ENCODE measurements at places on chromosomes 3 and 15.

GRCh38 chr3:62094461-62094860 is 278.9 kb downstream of the FEZF2 start:
- no peak for DNase-seq

GRCh38 chr3:159898147-159898546 is 90.5 kb upstream of the IL12A start:
- DNase-seq: no peak

GRCh38 chr15:52082197-52083036 is 30.2 kb downstream of the BCL2L10 start:
- DNase-seq: no peak

- DNase-seq: no peak
These were observed 27.2 kb upstream of the ABHD17C start for GRCh38 chr15:80667936-80668335.

DNA sequence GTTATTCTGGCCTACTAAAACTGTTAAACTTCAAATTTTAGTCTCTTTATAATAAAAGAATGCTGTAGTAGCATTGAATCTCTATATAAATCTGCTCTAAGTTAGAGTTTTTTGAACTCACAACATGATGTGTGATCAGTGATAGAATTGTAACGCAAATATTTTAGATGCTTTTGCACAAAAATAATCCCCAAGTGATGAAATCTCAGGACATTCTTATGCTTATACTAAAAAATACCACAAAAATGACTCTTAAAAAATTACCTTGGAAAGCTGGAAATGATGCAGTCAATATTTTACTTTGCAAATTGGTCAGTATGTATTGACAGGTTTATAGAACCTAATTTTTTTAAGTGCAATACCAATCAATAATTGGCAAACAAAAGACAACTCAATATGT is 375.3 kb downstream of the TBC1D5 start:
- DNase-seq: no peak

DNA sequence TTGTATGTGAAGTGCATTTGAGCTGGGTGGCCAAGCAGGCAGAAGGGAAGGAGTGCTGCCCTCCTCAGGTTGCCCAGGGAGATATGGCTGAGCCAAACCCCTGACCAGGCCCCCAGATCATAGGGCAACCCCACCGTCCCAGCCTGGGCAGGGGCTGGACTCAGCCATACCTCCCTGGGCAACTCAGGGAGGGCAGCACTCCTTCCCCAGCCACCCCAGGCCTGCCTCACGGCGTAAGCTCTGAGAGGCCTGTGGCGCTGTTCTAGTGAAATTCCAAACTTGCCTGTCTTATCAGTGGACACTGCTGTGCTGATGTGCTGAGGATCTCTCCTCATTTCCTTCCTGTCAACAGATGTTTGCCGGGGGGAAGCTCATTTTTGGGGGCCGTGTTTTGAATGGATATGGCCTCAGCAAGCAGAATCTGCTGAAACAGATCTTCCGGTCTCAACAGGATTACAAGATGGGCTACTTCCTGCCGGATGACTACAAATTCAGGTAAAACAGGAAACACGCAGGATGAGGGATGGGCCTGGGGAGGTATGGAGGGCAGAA is 57.6 kb upstream of the FGD5 start:
- no peak for DNase-seq

DNA sequence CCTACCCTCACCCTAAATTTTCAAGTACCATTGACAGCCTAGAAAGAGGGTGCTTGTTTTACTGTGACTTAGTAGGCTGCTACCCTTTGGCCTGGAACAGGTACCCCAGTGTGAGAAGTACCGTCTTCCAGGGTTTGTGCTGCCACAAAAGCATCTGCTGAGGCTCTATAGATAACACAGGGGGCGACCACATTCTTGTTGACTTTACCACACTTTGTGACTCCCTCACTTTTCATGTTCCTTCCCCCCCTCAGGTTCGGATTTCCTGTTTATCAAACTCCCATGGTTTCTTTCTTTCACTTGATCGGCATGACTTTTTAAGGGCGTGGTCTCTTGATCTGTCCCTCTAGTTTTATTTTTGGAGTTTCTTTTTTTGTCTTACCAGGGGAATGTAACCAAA is 23.5 kb downstream of the EXOG start:
- no peak for DNase-seq

GRCh38 chr3:58072052-58072762 is 64.0 kb downstream of the FLNB start:
- no peak for DNase-seq

DNA sequence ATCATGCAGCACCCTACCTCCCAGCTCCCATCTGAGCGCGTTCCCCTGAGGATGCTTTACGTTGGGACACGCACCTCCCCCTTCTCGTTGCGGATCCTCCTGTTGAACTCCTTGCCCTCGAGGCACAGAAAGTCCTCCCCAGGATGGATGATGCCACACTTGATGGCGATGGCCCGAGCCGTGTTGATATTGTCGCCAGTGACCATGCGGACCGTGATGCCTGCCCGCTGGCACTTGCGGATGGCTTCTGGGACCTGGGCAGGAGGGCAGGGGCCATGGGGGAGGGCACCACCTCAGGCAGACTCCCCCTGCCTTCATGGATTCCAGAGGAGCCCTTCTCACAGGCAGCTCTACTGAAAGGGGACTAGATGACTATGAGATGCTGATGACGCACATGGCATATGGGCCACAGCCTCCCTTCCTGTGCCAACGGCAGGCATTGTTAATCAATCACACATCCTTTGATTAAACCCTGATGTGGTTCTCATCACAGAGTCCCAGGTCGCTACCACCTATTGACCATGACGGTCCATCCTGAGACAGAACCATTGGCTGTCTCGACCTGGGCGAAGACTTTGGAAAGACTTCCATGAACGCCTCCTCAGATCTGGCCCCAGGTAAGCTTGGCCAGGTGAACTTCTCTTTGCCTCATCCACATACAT is 29.5 kb upstream of the SEC13 start:
- no peak for DNase-seq

DNA sequence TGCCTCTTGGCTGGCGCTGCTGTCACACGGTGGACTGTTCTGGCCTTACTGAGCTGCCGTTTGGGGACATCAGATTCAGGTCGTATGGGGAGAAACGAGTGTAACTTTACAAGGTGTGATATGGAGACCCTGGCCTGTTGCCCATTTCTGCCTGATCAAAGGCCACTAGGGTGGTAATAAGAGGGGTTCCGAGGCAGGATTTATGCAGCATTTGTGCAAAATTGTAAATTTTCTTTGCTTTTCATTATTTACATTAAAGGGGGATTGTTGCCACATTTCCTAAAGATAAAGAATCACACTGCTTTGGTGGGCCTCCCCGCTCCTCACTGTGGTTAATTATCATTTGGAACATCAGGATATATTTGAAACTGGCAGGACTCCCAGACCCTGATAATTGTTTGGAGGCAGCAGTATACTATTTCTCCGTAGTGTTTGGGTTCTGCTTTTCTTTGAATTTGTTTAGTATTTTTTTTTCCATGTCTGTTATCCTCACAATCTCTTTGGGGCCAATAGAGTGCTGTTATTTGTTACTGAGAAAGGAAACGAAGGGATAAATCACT is 891 bp downstream of the NXPE3 start:
- no peak for DNase-seq

DNA sequence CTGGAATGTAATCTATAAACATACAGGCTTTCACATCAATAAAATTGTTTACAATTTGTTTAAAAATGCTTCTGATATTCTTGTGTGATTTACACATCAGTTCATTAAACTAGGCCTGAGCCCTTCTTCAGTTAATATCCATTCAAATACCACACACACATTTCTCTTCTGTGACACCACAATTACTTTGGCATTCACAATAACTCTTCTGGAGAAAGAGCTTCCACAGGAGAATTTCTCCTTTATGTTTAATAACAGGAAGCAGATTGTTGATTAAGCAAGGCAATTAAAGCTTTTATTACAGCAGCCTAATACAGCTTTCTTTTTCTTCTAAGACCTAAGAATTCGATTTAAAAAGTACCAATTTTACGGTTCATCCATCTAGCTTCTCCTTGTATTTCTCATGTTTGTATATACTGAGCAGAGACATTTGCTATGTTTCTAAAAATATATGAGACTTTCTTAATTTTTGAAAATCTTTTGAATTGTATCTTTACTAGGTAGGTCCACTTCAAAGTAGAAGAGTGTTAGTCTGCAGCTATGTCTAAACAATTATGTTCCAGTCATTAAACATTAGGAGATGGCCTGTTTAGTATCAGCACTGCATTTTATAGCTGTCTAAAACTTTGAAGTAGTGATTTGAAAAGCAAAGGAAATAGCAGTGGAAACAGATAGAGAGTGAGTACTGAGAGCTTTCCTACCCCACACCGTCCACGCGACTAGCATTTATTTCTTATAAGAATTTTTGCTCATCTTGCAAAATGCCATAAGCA is 511.1 kb upstream of the UBE2E2 start:
- no peak for DNase-seq

GRCh38 chr3:16318176-16318575 is 53.2 kb downstream of the OXNAD1 start:
- DNase-seq: no peak

All from stimulated activated CD4-positive, alpha-beta T cell treated with anti-CD3 and anti-CD28 coated beads, TNF-alpha, amount 100 ng/mL, for 48 hours (primary cell).